ENCODE measurements at places on chromosomes 4 and X. TPM values are rescaled to one million over a fixed set of nuclear protein-coding genes. Genes with fewer than 3 reads are reported as not detected.

- DNase-seq, result no peak
These were observed 472.5 kb downstream of the INPP4B start for GRCh38 chr4:142373610-142374009.

DNA sequence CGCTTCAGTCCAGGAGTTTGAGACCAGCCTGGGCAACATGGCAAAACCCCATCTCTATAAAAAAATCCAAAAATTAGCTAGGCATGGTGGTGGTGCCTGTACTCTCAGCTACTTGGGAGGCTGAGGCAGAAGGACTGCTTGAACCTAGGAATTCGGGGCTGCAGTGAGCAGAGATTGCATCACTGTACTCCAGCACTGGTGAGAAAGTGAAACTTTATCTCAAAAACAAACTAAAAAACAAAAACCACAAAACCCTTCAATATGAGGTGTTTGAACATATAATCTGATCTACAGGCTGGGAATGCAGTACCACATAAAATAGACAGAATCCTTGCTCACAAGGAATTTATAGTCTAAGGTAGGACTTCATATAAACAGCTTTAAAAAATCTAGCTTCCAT, 103.9 kb downstream of the PDS5A start:
- no peak for DNase-seq

DNA sequence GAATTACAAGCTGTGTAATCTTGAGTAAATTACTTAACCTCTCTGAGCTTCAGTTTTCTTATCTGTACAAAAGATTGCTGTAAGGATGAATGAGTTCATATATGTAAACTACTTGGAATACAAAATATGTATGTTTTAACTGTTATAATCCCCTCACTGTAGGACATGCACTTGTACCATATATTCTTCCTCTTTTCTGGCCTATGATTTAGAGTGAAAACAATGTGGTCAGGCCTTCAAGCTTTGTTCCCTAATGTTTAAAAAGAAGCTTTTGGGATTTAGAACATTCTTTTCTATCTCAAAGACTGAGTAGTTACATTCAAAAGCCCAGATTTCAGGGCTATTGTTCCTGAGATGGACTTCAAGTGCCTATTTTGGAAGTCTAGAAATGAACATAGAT, 26.7 kb upstream of the GPRIN3 start:
- DNase-seq, result no peak

DNA sequence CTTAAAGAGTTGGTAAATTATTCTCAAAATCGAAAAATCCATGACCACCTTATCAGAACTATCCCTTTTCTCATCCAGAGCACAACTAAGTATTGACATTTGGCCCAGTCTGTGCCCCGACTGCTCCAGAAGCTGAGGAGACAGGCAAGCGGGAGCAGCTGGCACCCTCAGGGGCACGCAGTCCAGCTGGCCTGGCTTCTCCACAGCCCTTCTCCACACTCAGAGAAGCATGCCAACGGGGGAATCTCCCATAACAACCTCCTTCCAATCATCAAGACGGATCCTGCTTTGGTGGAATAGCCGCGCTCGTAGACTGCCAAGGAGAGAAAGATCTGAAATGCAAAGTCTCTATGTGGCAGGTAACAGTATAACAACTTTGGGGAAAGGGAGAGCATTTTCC, 85.4 kb downstream of the AFAP1 start:
- DNase-seq, result no peak

Gene MAGED4
- total RNA-seq, result 58.6 TPM

- DNase-seq, result peak; percentile 10
These were observed 219.6 kb downstream of the CAMK2D start for GRCh38 chr4:113541933-113542332.

DNA sequence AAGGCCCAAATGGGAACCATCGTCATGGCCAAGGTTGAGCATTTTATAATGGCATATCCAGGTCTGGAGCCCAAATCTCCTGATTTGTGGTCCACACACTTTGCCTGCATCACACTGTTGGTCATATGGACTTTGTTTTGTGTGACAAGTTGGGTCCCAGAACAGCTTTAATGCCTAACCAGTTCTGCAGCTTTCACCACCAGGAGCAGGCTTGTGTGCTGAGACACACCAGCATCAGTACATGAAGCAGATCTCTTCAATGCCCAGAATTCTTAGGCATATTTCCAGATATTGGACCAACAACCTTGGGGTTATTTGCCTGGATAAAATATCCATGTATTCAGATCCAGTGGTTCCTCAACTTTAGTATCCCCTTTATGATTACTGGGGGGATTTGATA, 371.3 kb downstream of the FBXW7 start:
- no peak for DNase-seq

DNA sequence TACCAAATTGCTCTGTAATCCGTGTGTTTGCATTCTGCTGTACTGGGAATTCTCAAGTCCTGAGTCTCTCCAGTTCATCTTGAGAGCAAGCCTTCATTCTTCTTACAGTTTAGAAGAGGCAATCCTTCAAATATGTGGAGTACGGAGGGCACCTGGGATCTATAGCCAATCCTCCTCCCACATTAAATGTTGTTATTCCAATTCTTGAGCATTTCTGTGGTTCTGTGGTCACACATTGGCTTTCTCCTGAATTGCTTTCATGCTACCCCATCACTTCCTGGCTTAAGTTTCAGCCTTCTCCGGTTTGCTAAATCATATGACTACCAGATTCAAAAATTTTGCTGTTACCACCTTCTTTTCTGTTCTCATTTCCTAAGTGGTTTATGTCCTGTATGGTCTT, 611.1 kb downstream of the PCDH19 start:
- DNase-seq, result no peak

Gene DRP2
- 0.59 TPM for total RNA-seq

DNA sequence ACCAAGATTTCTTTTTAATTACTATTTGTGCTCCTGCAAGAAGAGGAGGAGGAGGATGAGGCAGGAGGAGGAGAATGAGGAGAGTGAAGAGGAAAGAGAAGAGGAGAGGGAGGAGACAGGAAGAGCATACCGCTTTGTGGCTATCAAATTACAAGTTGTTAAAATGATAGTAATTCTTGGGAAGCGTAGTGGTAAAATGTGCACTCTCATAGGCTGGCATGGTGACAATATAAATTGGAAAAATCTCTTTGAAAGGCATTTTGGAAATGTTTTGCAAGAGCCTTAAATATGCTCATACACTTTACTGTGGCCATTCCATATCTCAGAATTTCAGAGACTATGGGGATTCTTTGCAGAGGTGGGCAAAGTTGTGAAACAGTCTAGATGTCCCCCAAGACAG, 53.2 kb downstream of the MXRA5 start:
- DNase-seq, result no peak

Gene XPNPEP2
- not detected for total RNA-seq

DNA sequence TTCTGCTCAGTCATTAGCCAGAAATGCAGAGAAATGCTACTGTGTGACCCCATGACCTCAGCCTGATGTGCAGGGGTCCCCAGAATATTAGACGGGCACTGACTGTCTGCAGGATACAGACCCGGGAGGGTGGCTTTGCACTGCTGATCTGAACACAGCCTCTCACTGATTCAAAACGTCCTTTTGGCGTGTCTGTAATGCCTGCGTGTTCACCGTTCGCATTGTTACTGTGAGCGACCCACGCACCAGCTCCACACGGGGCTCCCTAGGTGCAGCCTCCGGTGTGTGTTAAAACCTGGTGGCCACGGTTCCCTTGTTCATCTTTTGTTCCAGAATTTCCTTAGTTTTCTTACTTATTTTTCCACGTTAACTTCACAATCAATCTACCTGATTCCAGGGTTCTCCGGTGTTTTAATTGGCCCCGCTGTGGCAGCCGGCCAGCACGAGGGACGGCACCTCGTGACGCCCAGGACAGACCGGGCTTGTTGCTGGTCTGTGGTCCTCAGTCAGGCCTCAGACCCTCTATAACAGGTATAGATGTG, 32.0 kb upstream of the SPON2 start:
- peak; percentile 74 for DNase-seq

DNA sequence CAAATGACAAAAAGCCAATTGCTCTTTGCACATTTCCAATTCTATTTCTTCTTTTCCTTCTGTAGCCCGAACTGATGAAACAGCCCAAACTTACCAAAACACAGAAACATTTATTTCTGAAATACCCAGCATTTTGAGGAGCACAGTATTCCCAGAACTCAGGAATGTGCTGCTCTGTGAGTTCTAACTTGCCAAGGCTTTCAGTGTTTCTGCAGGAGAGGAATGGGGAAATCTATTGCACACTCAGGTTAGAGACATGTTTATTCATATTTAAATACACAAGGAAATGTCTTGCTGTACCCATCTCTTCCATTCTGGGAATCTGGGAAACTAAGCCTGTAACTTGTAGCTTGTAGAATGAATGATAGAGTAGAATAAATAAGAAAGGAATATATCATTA, 10.7 kb downstream of the TMPRSS11D start:
- peak; percentile 3 for DNase-seq

Gene C1QTNF7
- 0.72 TPM for total RNA-seq

GRCh38 chr4:178480105-178480504, 1037.9 kb upstream of the AGA start:
- no peak for DNase-seq

Gene DDIT4L
- 2.2 TPM for total RNA-seq

Gene ZNF157
- under 0.01 TPM for total RNA-seq
